NCI-H1417 treated with DMSO at 0.1 percent for 48 hours (cell line): ENCODE measurements at places on chromosomes 7 and 10.

DNA sequence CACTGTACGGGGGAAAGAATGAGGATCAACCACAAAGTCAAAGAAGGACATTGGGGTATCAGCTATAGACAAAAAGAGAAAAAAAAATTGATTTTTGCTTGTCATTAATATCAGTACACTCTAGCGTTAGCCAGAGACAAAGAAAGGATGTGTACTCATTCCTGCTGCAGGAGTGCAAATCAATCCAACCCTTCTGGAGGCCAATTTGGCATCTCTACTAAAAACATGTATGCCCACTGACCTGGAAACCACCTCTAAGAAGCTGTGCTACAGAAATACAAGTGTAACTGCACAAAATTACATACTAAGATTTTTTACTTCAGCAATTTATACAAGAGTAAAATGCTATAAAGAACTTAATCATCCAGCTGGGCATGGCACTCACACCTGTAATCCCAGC, 13.6 kb downstream of the NSMCE4A start:
- DNase-seq = no peak

DNA sequence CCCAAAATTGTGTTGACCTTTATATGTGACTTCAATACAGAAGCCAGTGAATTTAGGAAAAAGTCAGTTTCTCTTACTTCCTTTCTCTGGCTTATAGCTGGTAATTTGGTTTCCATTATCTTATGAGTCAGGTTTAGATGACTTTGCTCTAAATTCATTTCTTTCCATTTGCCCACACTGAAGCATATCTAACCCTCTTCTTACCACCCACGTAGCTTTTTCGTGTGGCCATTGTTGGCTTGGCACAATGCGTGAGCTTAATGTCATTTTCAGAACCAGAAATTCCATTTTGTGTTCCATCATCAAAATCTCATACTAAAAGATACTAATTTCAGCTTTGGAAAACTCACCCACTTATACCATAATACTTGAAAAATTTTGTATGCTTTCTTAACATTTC, 271.2 kb downstream of the INHBA start:
- no peak for DNase-seq

DNA sequence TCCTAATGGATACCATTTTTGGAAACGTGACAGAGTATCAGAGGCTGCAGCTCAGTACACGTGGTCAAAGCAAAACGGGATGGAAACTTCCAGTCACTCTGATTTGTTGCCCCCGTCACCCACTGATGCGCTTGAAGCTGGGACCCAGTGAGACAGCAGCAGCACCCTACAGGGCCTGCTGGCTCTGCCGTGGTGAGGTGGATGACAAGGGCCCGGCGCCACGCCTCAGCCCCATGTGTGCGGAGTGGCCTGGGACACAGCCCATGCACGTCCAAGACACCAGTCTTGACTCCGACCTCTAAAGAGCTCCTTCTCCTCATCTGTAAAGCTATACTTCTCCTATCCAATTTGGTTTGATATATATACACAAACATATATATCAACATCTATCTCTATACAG, 39.0 kb downstream of the CLEC2L start:
- no peak for DNase-seq

DNA sequence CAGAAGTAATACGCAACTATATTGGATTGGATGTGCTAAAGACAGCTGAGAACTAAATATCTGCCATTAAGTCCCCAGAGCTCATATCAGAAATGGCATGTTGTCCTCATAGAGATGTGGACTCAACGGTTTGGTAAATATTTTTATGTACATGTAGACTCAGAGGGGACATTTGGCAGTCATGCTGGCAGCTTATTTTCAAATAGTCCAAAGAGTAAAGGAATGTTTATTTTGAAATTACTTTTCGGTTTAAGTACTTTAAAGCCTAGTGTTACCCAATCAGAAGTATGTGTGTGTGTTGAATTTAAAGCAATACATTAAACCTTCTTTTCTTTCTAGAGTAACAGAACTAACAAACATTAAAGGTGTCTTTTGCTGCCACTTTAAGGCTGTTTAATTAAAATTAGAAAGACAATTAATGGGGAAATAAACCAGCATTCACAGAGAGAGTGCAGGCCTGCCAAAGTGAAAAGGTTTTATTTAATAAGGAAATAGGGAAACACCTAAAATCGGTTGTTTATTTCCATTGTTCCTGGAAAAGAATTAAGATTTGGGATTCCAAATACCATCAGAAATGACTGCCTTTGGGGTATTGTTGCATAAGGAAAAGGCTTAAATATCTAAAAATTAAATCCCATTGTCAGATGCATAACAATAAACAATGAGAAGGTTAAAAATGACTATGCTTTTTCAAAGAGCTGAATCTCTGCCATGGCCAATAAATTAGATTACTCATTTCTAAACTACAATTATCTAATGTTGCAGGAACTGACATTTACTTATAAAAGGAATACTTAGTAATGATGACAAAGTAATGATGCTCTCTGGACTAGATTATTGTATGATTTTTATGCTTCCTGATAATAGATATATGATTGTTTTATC, 113.4 kb upstream of the AHR start:
- DNase-seq = no peak

- no peak for DNase-seq
Measured at GRCh38 chr7:29987083-29987482, 2.5 kb downstream of the SCRN1 start.

DNA sequence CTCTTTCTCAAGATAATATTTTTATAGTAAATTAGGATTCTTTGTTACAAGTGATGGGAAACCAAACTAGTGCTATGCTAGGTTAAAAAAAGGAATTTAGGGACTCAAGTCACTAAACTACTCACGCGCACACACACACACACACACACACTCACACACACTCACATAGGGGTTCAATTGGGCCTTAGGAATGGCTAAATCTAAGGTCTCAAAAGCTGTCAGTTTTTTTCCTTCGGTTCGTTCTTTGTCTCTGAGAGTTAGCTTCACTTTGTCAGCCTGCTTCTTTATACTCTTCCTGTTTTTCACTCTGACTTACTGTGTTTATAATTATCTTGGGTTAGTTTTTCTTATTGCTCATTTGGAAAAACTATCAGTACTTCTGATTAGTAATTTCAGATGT, 138.9 kb downstream of the ADK start:
- DNase-seq = no peak
